ENCODE measurements at places on chromosomes 12 and 14. TPM values are rescaled to one million over a fixed set of nuclear protein-coding genes. Genes with fewer than 3 reads are reported as not detected.

GRCh38 chr14:21100931-21101330 lies at the start of gene TMEM253:
TSS of gene TMEM253 (plus strand) at chr14:21101066. CDS start at chr14:21101344, 278 bp downstream.
- H3K27ac ChIP-seq: no peak within 1 kb of the TSS
- H3K27me3 ChIP-seq: no peaks in the 10 kb centered on the region
- no peaks in the 10 kb centered on the region for H3K36me3 ChIP-seq
- H3K4me3 ChIP-seq: no peak within 1 kb of the TSS
- H3K4me1 ChIP-seq: peaks cover 16% of the 10 kb centered on the region

DNA sequence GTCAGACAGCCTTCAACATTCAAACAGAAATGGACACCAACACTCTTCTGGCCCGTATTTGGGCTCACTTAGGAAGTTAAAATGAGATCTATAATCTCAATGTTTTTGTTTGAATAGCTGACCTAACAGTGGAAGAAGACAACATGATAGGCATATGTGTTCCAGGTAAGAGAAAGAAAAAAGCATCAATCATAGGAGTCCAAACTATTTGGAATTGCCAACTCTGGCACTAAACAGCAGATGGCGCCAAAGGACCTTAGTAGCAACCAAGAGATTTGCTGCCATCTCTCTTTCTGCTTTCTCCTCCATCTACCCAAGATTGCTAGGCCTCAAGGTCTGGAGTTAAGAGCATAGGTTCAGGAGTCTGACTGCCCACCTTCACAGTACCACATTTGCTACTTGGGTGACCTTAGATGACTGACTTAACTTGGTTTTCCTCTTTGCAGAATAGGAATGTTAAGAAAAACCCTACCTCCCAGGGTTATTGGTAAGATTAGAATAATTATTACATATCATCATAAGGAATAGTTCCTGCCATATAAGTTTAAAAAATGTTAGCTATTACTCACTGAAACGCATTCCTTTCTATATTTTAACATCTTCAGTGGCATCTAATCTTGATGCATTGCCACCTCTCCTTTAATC lies 30.2 kb downstream of the PEX5 start:
- no peak overlapping the region for H3K27ac ChIP-seq
- H3K36me3 ChIP-seq: no peaks in the 10 kb centered on the region
- no peak overlapping the region for H3K4me3 ChIP-seq
- peak; percentile 73 for DNase-seq
- no peaks in the 10 kb centered on the region for H3K4me1 ChIP-seq

DNA sequence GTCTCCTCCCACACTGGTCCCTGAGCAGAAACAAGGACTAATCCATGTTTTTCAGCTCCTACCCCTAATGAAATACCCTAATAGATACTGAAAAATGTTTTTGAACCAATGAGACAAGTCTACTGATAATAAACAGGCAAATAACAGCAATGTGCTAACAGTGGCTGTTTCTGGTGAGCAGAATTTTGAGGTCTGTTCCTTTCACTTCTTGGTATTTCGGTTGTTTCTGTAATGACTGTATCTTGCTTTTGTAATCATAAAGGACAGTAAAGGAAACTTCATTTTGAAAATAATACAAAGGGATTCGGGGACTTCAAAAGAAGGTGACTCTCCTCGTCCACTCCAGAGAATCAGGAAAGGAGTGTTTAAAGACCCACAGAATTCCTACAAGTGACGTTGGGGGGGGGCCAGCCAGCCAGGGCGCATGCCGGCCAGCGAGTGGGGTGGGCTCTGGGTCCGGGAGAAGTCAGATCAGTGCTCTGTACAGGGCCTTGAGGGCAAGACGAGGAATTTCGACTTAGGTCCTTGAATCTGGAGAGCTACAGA lies 1.1 kb upstream of the CD9 start:
- peaks cover 16% of the 10 kb centered on the region for H3K4me1 ChIP-seq
- H3K27ac ChIP-seq: peak overlapping the region; percentile 95
- no peaks in the 10 kb centered on the region for H3K36me3 ChIP-seq
- DNase-seq: no peak
- H3K27me3 ChIP-seq: no peaks in the 10 kb centered on the region
- no peak overlapping the region for H3K4me3 ChIP-seq

GRCh38 chr12:10305411-10305810 lies 2.3 kb upstream of the KLRD1 start:
- H3K36me3 ChIP-seq: no peaks in the 10 kb centered on the region
- H3K4me1 ChIP-seq: no peaks in the 10 kb centered on the region
- no peaks in the 10 kb centered on the region for H3K27me3 ChIP-seq

GRCh38 chr12:132244724-132245295 lies 84.6 kb downstream of the GALNT9 start:
- H3K27ac ChIP-seq: no peak overlapping the region
- no peak overlapping the region for H3K4me3 ChIP-seq
- no peaks in the 10 kb centered on the region for H3K4me1 ChIP-seq
- no peaks in the 10 kb centered on the region for H3K27me3 ChIP-seq

GRCh38 chr12:1047898-1048660 lies 57.1 kb downstream of the ERC1 start:
- no peak for DNase-seq
- peaks cover 3% of the 10 kb centered on the region for H3K4me1 ChIP-seq
- no peak overlapping the region for H3K27ac ChIP-seq
- no peaks in the 10 kb centered on the region for H3K27me3 ChIP-seq

DNA sequence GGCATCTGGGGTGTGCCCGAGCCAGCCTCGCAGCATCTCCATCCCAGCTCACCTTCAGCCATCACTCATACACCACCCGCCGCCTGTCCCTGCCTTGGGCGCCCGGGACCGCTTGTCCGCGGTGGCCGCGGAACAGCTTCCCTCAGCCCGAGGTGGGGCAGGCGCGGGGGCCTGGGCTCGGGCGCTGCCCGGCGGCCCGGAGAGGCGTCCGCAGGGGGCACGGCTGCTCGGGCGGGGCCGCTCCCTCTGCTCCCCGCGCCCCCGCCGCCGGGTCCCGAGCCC lies 430 bp downstream of the SLC41A2 start:
- H3K4me3 ChIP-seq: peak overlapping the region; percentile 73
- H3K36me3 ChIP-seq: no peaks in the 10 kb centered on the region
- peaks cover 21% of the 10 kb centered on the region for H3K27me3 ChIP-seq
- H3K27ac ChIP-seq: no peak overlapping the region

Gene MYG1
- 22.1 TPM for total RNA-seq

Gene EEF1AKMT3
- 11.5 TPM for total RNA-seq
